Spinal cord (tissue), 10 donors: ENCODE measurements at places on chromosomes 2 and 18.
A peak's percentile ranks its signal among the peaks of the same experiment; 100 is the strongest.

DNA sequence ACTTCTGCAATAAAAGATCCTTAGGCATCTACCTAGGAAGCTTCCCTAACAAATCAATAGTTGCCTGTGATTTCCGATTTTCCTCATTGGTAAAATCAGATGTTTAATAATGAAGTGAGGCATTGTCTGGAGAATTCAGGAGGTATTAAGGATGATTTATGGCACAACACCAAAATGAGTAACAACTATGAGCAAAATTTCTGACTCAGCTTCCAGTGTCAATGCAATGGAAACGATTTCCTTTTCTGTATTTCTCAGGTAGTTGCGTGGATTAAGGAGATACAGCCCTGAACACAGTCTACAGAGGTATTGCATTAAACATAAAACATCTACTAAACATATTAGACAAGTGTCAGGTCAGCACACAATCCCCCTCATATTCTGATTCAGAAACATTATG lies 99.5 kb downstream of the EPB41L3 start:
- DNase-seq = no peak

GRCh38 chr18:23438046-23438377 lies 15.1 kb upstream of the RIOK3 start:
- no peak for DNase-seq

- DNase-seq = no peak
Observed at GRCh38 chr2:203077451-203077850, 62.8 kb downstream of the NBEAL1 start.

DNA sequence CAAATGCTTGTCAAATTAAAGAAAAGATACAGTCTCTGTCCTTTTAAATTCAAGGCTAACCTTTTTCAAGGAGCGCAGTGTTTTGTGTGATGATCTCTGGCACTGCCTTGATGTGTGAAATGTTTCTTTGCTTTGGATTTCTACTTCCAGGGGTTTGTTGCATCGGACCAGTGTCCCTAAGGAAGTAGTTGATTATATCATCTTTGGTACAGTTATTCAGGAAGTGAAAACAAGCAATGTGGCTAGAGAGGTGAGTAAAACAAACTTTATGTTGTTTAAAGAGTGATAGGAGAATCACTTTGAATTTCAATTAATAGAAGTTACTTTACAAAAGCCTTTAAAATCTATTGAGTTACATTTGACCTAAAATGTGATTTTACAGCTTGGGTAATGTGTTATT lies 28.8 kb downstream of the HADHB start:
- DNase-seq = no peak

GRCh38 chr18:76349067-76349715 lies 145.9 kb downstream of the ZNF516 start:
- DNase-seq = peak; percentile 95

DNA sequence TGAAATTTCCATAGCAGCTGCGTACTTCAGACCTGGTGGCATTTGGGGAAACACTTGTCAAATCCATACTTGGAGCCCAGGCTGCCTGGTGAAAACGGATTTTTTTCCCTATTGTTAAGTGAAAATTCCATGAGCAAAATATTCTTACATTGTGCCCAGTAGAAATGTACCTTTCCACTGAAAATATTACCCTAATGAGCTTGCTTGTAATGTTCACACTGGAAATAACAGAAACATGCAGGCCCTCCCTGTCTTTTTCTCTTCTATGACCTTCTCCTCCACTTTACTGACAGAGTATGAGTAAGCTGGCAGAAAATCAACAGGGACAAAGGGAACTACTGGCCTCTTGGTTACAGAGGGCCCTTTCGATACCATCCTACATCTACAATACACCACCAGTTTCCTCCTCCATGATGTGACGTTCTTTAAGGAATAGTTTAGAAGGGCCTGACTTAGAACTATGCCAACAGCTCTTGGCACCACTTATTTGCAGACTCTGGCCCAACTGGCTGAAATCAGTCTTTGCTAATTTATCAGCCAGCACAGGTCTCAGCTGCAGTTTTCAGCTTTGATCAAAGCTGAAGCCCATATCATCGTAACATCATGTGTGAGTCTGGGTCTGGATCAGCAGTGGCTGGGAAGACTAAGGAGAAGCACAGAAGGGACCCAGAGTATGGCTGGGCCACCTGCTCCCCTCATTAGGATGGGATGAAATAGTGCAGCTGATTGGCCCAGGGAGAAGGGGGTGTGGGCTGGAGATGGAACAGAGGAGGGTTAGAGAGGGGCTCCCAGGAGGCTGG lies 272.2 kb upstream of the ID2 start:
- DNase-seq = no peak

DNA sequence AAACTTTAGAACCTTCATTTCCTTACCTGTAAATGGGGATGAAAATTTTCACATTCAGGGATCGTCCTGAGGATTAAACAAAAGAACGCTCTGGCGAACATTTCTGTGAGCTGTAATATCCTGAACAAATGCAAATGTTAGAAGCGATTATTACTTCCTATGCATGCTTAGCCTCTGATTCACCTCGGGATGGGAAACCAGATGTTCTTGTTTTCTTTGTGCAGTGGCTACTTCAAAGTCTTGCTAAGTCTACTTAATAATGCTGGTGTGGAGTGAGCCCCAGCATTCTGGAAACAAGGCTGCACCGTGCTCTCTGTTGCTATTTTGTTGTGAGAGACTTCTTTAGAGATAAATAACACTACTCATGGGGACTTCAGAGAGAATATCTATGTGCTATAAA lies 119.1 kb upstream of the PELI1 start:
- no peak for DNase-seq

GRCh38 chr18:49851624-49852023 lies 38.3 kb upstream of the ACAA2 start:
- no peak for DNase-seq

DNA sequence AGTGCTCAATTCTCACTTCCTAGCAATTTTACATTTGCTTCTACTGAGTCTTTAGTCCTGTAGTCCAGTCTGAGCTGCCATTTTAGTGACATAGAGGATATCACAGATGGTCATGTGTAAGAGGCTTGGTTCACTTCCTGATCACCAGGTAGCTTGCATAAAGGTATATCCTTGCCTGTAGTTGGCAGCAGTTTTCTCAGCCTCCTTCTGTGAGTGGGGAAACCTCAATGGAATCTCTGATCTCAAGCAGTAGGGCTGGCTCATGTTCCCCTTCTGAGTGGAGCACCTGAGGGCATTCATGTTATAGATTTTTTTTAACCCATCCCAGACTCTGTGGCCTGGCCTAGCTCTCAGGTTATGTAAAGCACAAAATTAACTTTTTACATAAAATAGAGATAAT lies 278.4 kb downstream of the RDH14 start:
- no peak for DNase-seq

DNA sequence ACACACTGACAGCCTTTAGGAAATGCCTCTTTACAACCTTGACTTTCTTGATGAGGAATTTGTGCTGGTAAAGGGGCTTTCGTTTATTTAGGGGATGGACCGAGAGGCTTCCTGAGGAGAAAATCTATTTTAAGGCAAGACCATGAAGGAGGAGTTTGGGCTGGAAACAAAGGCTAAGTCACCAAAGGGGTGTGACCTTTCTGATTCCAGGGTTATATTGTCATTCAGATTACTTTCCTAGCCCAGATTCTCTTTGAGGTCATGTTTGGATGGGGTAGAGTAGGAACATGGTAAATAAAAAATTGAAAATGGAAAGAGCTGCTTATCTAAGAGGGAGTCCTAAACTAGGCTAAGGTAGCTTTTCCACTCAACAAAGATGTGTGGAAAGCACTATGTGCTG lies 77.1 kb upstream of the UGP2 start:
- no peak for DNase-seq

DNA sequence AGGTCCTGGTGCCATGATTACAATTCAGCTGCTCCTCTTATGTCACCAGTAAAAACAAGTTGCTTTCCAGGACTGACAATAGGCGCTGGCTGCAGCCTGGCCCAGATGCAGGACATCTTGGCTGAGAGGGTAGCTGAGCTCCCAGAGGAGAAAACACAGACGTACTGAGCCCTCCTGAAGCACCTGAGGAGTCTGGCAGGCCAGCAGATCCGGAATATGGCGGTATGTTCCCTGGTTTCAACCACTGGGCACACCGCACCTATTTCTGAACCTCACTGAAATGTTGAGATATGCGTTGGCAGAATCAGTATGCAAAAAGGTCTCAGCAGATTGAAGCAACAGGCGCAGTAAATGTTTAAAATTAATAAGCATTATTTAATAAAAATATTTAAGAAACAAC lies 73.1 kb upstream of the BZW1 start:
- DNase-seq = no peak

GRCh38 chr2:1483551-1483950 lies 70.3 kb downstream of the TPO start:
- no peak for DNase-seq

GRCh38 chr18:24814521-24814920 lies 354.1 kb downstream of the HRH4 start:
- no peak for DNase-seq

- no peak for DNase-seq
Observed at GRCh38 chr2:173898178-173898668, 67.0 kb downstream of the SP3 start.

DNA sequence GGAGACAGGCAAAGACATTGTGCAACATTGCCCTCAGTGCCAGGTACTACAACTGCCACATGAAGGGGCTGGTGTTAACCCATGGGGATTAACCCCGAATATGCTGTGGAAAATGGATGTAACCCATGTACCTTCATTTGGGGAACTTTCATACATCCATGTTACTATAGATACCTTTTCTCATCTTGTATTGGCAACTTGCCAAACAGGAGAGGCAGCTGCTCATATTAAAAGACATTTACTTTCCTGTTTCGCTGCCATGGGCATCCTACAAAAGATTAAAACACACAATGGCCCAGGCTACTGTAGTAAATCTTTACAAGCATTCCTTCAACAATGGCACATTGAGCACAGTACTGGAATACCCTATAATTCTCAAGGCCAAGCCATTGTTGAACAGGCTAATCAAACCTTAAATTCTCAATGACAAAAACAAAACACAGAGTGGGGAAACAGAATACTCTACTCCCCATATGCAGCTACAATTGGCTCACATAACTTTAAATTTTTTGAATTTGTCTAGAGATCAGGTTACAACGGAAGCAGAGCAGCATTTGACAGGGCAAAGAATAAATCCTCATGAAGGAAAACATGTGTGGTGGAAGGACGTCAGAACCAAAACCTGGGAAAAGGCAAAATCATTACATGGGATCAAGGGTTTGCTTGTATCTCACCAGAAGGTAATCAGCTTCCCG lies 1723.5 kb upstream of the LRRTM1 start:
- no peak for DNase-seq

DNA sequence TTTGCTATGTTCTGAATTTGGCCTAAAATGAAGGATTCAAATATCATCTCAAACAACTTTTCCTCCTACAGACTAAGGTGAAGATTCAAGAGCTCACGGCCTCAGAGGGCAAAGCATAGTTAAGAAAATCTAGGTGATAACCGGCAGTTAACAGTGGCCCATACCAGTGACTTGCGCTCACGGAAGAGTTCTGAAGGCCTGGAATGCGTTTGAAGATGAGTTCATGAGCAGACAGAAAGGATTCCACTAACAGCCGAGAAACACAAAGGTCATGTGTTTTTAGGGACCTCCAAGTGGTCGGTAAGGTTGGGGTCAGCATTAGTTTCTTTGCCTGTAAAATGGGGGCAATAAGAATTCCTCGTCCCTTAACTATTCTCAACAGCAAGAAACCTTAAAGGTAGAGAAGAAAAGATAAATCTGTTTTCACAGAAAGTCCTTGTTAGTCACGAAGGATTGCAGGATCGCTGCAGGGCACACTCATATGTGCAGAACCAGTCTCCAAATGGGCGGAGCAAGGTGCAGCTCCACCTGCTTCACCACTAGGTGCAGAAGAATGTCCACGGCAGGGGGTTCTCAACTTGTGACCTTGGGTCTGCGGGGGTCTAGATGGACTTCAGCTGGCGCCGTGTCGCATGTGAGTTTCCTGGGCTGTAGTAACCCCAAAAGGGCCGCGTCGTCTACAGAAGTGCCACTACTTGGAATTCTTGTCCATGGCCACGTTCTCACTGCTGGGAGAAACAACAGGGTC lies 708 bp upstream of the RPIA start:
- no peak for DNase-seq

DNA sequence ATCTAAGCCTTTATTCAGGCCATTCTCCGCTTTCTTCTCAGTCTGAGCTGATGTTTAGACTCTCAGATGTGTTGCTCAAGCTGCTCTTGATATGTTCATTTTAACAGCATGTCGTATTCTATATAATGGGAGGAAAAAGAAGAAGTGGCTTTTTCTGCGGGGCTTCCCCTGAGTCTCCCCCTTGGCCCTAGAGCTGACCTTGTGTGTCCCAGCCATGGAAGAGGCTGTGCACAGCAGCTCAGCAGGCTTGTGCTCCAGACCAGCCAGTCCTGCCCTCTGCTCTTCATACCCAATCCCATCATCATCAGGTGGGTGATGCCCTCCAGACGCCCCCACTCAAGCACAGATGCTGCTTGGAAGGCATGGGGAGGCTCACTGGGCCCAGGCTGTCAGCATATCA lies 155.1 kb upstream of the CELF4 start:
- DNase-seq = no peak

GRCh38 chr2:111135910-111136297 lies 15.2 kb downstream of the BCL2L11 start:
- no peak for DNase-seq

DNA sequence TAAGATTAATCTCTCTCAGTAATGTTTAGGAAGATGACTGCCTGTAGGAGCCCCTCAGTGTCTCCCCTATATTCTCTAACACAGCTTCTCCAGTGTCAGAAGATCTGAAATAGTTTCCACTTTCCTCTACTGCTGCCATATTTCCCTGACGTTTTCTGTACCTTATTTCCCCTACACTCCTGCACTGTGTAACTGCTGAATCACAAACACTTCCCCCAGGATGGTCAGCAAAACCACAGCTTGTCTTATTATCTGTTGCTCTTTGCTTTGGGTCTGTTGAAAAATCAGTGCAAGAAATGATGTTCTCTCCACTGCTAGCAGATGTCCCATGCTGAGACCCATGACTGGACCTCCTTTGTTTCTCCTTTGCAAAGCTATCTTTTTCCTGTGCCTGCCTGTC lies 441.7 kb downstream of the EPHA4 start:
- no peak for DNase-seq

DNA sequence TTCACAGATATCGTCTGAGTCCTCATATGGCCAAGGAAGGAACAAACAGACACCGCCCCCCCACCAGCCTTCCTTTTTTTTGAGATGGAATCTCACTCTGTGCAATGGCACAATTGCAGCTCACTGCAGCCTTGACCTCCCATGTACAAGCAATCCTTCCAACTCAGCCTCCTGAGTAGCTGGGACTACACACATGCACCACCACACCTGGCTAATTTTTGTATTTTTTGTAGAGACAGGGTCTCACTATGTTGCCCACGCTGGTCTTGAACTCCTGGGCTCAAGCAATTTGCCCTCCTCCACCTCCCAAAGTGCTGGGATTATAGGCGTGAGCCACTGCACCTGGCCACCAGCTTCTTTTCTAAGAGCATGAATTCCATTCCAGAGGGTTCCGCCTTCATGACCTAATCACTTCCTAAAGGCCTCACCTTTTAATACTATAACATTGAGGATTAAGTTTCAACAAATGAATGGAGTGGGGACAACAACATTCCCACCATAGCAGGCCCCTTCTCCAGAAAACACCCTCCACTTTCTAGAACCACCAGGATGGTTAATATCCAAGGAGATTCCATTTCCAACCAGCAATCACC lies 2.2 kb upstream of the TMBIM1 start:
- DNase-seq = no peak
